ENCODE measurements at places on chromosomes 4 and X. TPM values are rescaled to one million over a fixed set of nuclear protein-coding genes. Genes with fewer than 3 reads are reported as not detected.

DNA sequence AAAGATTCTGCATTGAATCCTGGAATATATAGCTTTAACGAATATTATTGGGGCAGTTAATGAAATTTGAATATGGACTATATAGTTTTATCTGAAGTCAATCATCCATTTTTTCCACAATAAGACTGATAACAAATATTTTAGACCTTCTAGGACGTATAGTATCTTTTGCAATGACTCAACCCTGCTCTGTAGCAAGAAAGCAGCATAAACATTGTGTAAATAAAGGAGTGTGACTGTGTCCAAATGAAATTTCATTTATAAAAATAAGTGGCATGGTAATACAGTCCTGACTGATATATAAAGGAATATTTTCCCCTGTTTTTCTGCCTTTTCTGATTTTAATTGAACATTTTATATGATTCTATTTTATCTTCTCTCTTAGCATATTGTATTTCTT is 947.7 kb upstream of the SLIT2 start:
- DNase-seq: no peak

DNA sequence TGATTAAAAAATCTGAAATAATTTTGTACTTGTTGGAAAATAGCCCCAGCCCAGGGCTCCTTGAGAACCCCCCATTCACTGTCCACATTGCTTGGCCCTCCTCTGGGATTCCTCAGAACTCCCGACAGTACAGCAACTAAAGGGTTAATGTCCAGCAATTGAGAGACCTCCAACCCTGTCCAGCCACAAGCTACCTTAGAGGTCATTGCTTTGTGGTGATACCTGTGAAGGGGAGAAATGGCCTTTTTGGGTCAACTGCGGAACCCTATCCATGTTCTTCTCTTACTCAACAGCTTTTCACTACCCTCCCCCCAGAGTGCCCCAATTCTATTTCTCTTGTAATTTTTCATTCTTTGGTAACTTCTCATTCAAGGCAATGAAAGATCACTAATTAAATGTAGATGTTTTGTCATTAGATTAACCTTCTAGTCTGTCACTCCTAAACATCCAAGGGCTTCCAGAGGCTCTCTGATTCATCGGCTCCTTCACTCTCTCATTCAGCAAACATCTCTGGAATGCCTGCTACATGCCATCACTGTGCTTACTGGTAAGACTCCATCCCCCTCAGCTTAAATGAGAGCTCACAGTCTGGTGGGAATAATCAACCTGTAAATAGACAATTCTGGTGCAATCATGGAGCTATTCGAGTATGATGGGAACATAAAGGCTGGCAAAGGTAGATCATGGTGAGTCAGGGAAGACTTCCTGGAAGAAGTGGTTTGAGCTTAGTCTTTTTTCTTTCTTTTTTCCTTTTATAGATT is 241.4 kb upstream of the PGRMC2 start:
- DNase-seq: peak; percentile 76

The SSX2B gene
- not detected for total RNA-seq

- no peak for DNase-seq
Measured at GRCh38 chr4:92651536-92651935, 347.8 kb downstream of the GRID2 start.

DNA sequence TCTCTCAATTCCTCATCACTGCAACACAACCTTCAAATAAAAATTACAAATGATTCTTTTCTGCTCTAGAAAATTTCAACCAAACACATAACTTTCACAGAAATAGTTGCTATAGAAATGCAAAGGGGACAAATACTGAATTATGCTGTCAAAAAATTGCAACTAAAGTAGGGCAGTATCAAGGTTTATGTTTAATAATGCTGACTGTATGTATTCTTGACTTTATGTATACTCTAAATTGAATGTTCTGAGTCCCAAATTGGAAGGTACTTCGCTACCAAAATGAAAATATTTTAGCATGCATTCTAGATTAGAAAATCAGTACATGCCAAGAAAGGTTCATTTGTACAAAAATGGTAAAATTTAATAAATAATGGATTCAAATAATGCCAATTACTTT is 237.3 kb upstream of the TET2 start:
- DNase-seq: no peak

DNA sequence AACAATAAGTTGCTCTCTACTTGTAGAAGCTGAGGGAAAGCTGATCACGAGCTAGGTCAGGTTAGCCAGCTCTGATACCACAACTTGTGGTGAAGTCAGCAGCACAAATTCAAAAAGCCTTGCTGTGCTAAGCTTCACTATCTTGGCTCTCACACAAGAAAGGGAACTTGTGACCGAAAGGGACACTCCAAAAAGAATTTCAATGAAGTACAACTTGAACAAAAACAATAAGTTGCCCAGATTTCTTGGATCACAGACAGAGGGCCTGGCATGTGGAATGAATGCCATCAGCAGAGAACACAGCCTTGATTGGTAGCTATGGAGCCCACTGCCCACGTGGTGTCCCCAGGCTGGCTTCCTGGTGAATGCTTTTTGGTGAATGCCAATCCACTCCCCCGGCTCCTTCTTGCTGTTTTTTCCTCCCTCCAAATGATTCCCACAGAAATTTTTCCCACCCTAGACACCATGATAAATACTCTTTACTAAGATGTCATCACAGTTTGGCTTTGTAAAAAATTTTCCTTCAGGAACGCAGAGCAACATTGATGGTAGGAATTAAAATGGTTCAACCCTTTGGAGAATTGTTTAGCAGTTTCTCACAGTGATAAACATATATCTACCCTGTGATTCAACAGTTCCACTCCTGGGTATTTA is 82.6 kb downstream of the ANXA3 start:
- no peak for DNase-seq
